ENCODE measurements at places on chromosomes 16 and 17.

- DNase-seq, result peak; percentile 17
Observed at GRCh38 chr17:40779181-40779909, 3.0 kb downstream of the KRT27 start.

DNA sequence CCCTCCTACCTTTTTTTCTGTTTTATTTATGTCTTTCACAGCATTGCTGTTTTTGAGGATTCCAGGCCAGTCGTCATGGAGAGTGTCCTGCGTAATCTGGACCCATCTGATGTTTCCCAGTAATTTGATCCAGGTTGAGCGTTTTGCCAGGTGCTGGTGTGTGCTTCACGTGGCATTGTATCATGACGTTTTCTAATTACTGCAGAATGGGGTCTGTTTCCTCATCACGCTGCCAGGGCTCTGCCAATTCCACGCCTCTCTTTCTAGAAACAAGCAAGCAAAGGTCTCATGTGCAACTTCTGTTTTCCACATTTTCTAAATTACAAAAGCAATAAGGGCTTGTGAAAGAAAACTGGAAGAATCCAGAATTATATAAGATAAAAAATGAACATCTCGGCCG is 28.3 kb upstream of the BHLHA9 start:
- no peak for DNase-seq

GRCh38 chr17:50414808-50415207 is 11.2 kb upstream of the ACSF2 start:
- DNase-seq, result no peak

DNA sequence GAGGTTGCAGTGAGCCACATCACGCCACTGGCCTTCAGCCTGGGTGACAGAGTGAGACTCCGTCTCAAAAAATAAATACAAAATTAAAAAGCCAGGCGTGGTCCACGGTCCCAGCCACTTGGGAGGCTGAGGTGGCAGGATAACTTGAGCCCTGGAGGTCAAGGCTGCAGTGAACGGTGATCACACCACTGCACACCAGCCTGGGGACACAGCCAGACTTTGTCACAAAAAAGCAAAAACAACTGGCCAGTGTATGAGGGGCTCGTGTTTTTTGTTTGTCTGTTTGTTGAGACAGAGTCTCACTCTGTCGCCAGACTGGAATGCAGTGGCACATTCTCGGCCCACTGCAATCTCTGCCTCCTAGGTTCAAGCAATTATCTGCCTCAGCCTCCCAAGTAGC is 1.2 kb upstream of the UBB start:
- no peak for DNase-seq

GRCh38 chr16:66598111-66598510 is 6.4 kb upstream of the CMTM3 start:
- no peak for DNase-seq

DNA sequence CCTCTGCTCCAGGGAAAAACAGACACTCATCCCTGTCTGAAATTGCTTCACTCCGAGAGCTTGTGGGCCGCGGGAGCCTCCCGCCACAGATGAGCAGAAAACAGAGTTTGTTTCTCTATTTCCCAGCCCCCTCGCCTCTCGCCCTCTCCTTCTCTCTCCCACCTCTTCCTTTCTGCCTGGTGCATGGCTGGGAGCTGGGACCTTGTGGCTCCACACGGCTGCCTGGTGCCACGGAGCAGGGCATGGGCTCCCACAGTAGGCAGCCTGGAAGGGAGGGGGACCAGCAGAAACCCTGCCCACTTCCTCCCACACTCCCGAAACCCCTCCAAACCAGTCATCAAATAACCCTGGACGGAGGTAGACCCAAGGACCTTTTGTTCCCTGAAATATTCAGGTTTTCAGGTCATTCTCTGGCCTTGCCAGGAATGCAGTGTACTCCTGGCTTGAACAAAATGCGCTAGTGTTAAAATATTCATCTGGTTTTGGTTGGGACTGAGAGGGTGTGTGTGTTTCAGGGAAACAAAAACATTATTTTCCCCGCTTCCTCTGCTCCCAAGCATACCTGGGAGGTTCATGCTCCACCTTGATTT is 204.9 kb downstream of the C16orf78 start:
- DNase-seq, result no peak
